ENCODE measurements at places on chromosomes 1 and 21.

DNA sequence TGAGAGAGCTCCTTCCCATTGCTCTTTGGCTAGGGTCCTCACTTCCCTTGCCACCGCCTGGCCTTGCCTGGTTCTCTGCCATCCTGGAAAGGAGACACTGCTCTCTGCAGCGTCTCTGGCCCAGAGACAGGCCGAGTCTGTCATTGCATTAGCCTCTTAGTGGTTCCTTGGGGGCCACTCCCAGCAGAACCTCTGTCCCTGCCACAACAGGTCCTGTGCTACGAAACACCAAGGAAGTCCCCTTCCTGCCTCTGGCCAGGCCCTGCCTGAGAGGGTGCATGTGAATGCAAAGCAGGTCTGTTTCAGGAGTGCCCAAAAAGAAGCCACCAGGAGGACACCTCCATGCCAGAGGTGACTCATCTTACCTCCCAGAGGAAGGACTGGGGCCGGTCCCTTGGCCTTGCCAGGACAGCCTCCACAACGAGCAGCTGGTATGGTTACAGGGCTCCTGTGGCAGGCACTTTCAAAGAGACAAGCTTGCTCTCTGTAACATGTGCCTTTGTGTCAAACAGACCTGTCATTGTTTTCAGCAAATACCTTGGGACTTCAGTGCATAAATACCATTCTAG, 59.6 kb downstream of the VPS26C start:
- DNase-seq: no peak

DNA sequence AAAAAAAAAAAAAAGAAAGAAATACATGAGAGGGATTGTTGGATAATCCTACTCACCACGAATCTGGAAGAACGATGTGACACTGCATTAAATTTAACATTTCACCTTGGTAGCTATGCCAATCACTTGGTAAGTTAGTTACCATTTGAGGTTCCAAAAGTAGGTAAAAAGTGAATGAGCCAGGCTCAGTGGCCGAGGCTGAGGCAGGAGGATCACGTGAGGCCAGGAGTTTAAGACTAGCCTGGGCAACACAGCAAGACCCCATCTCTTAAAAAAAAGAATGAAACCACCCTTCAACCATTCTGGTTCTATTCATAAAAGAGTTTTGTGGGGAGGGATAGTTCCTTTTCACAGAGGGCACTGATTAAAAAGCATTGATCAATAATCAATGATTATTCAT, 133.6 kb downstream of the ADSS2 start:
- no peak for DNase-seq

DNA sequence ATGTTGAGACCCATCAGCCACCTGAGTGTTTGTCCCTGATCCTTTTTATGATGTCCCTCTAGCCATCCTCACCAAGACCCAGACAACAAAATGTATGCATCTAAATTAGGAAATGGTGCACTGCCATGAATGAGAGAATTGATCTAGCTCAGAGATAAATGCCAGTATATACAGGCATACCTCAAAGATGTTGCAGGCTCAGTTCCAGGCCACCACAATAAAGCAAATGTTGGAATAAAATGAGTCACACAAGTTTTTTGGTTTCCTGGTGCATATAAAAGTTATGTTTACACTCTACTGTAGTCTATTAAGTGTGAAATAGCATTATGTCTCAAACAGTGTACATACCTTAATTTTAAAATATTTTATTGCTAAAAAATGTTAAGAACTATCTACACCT, 63.9 kb downstream of the CHIA start:
- DNase-seq: no peak

DNA sequence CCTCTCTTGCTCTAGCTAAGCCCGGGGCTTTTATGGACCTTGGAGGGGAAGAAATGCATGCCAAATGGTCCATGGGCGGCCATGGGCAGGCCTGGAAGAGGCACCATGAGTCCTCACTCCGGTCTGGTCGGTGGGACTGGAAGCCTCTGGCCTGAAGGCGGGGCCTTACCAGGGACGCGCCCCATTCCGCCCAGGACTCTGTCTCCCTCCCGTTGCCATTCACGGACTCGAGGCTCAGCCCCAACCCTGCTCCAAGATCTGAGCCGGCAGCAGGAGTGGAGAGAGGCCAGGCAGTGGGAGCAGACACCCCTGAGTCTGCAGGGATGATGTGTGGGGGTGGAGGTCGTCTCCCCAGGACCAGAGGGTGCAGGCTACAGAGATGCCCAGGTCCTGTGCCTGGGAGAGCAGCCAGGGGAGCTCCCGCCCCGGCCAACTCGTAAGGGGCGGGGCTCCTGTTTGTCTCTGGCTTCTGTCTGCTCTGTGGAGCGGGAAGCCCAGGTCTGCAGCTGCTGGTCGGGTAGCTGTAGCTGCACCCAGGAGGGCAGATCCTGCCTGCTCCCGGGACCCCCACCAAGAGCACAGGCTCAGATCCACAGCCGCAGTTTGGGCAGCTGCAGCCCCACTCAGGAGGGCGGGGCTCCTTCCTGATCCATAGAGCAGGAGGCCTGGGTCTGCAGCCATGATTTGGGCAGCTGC, 8.3 kb upstream of the KANK4 start:
- DNase-seq: no peak

- DNase-seq: no peak
Observed at GRCh38 chr1:14539953-14540563, 58.4 kb upstream of the KAZN start.

- no peak for DNase-seq
Observed at GRCh38 chr1:118711356-118711755, 276.8 kb downstream of the TBX15 start.

DNA sequence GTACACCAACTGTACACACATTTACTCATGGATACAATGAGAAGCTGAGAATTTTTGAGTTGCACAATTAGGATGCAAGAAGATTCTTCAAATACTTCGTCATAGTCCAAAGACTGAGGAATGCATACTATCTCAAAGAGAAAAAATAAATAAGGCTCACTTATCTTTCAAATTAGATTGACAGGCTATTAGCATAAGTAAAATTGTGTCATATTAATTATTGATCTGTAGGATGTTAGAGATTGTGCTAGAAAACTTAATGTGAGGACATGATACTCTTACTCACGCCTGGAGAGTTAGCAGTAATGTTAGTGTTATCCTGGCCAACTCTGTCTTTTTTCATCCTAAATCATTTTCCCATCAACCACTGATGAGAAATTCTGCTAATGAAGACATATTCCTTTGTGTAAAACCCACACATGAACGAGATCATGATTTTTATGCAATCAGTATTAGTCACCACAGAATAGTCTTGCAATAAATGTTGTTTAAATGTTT, 659.0 kb downstream of the LTN1 start:
- no peak for DNase-seq

DNA sequence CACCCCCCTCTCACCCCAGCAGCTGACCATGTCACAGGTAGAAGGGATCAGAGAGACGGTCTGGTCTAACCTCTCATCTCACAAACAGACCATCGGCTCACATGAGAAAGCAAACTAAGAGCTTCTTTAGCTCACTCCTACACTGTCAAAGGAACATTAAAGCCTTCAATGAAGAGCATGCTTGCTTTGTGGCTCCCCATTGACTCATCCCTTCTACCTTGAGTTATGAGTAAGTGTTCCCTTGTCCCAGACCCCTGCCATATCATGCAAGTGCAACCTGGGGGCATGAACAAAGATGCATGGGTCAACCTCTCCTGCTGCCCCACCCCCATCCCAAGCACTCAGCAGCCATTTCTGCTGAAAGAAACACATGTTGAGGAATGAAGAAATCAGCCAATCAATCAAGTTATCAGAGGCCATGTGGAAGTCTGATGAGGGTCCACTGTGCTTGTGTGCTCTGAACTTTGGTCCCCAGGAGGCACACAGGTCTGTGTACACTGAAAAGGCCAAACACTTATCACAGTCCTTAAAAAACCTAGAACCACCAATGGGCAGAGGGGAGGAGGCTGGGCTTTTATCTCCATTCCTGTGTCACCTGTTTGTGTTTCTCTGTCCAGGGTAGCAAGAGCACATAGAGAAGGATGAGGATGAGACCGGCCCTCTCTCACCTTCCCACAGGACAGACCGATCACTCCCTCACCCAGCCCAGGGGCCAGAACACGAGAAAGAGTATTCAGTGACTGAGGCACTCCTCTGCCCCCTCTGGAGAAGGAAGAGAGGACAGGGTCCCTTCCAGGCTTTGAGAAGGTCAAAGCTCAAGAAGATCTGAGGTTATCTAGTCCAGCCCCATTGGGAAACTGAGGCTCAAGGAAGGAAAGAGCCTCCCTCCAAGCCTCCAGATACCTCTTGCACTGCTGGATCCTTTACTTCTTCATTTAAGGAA, 9.5 kb downstream of the ETNK2 start:
- no peak for DNase-seq

DNA sequence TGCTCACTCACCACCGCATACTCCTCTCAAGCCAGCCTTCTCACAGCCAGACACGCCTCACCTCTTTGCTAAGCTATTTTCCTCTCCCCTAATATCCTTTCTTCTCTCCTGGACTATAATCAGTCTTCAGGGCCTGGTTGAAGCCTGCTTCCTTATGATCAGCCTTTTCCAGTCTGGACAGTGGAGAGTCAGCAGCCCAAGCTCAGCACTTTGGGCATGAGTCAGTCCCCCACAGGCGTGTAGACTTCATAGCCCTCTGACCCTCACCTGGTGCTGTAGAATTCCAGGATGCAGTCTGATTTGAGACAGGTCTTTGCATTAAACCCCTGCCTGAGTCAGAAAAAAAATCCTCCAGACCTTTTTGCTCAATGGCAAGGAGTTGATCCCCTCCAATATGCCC, 2.5 kb downstream of the HPCAL4 start:
- no peak for DNase-seq

GRCh38 chr1:241171991-241172390, 185.0 kb downstream of the RGS7 start:
- no peak for DNase-seq

DNA sequence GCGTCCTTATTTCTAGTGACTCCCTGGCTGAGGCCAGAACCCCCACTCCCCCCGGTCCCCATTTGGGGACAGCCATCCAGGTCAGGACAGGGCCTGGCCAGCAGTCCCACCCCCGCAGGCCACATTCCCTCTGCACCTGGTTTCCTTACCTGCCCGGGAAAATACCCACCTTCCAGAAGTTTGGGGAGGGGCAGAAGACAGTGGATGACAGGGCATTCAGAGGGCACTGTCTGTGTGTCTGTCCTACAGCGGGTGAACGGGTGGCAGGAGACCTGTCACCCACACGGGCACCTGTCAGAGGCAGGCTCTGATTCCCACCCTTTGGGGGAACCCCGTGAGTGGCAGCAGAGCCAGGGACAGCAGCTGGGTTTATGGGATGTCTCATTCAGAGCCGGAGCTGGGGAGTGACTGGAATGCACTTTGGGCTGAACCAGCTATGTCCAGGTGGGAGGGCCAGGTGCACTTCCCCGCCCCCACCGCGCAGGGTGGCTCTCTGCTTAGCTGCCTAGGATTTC, 2.0 kb downstream of the ARHGEF16 start:
- DNase-seq: no peak

DNA sequence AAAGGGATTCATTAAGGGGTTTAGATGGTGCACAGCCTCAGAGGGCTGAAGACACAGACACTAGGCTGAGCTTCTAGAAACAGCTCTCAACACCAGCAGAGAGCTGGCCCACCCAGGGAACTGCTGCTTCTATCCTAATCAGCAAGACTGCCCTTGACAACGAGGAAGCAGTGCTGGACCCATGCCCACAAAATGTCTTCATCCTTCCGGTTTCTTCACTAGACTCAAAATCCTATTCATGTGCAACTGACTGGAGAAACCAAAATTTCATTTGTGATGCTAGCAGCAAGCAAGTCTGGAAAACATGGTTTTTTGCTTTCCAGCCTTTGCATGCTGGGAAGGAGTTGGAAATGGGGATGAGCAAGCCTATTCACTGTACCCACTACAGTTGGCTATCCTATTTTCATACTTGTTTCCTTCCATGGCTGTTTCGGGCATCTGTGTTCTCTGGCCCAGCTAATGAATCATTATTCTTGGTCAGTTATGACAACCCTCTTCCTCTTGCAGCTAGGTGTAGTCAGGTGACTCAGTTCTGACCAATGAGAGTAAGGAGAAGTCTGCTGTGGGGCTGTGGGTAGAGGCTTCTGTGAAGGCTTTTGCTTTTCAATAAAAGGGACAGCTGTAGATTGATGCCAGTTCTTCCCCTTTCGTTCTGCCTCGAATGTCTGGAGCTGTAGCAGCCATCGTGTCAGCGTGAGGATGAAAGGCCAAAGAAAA, 14.6 kb upstream of the TMEM61 start:
- no peak for DNase-seq

GRCh38 chr1:13956393-13956792, 256.4 kb downstream of the PRDM2 start:
- no peak for DNase-seq

DNA sequence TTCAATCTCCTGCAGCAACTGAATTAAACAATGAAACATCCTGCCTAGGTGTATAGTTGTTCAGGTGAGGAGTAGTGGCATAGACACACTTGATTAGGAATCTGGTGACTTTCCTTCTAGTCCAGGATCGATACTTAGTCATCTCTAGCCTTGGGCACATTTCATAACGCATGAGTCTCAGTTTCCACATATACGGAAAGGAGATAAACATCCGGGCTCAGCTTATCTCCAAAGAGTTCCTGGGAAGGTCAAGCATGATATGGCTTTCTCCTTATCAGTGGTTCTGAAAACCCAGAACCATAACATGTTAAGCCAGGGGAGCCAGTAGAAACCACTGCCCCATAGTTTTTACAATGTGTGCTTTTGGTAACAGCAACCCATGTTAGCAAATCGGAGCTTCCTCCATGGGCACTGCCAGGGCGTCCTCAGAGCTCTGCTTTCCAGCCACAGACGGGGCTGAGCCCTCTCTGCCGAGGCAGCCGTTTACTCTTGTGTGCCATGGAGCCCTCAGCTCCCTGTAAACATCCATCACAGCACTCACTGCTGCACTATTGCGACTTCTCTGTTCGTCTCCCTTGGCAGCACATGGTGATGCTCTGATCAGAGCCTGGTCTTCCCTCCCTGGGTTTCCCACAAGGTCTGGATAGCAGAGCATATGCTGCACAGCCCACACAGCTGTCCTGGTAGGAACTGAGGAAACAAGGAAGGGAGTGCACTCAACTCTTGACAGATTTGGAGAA, 34.6 kb downstream of the RUNX1 start:
- DNase-seq: no peak

DNA sequence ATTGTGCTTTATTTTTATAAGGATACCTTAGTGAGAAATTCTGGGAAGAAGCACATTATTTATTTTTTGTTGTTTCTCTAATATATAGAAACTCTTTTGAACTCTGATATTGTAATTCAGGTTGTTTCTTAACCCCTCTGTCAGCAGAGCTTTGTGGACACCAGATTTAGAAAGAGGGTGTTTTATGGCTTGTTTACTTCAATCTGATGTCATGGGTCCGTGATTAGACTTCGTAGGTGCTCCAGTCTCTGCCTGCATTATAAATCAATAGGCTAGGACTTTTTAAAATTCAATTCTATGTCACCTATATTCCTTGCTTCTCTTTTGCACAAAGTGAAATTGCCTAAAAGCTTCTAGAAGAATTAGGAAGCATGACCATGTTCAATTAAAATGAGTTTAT, 47.3 kb upstream of the CCDC190 start:
- no peak for DNase-seq

Measured in stimulated activated CD8-positive, alpha-beta memory T cell treated with anti-CD3 and anti-CD28 coated beads, Interleukin-4, amount 100 ng/mL, for 1 hour (primary cell).